Left ventricle myocardium superior (tissue), 1 donor: ENCODE measurements at places on chromosomes 6 and 20. TPM values are rescaled to one million over a fixed set of nuclear protein-coding genes. Genes with fewer than 3 reads are reported as not detected.

The ABHD16B gene
- not detected for total RNA-seq

The GSTA1 gene
- not detected for total RNA-seq

The FUCA2 gene
- total RNA-seq = 35.0 TPM

The CPXM1 gene
- 1.7 TPM for total RNA-seq

The ADAM33 gene
- total RNA-seq = 12.2 TPM

The TMC2 gene
- total RNA-seq = 0.10 TPM

DNA sequence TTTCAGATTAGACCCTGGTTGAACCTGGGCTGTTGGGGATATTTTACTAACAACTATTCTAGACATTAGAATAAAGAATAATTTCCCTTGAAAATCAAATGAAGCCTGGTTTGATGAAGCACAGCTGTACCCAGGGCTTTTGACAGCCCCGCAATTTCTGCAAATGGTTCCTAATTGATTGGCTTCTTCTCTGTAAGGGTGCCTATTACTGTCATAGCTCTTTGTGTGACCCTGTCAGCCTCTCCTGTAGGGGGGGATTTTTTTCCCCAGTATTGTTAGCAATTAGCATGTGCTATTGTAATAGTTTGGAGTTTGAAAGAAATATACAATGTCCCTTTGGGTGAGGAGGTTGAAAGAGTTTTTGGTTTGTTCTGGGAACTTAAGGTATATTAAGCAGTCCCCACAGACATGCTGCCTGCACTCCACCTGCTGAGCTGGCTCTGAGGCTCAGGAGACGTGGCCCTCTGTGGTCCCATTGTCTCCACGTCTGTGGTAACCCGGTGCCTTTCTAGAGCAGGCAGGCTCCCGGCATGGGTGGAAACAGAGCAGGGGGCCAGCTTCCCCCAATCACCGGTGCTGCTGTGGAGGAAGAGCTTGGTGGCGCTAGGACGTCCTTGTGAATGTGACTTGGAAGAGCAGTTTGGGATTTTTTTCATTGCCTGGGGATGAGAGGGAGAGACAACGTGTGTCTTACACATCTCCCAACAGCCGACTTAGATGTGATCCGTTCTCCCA, 47.3 kb upstream of the CLDN20 start:
- DNase-seq = no peak

DNA sequence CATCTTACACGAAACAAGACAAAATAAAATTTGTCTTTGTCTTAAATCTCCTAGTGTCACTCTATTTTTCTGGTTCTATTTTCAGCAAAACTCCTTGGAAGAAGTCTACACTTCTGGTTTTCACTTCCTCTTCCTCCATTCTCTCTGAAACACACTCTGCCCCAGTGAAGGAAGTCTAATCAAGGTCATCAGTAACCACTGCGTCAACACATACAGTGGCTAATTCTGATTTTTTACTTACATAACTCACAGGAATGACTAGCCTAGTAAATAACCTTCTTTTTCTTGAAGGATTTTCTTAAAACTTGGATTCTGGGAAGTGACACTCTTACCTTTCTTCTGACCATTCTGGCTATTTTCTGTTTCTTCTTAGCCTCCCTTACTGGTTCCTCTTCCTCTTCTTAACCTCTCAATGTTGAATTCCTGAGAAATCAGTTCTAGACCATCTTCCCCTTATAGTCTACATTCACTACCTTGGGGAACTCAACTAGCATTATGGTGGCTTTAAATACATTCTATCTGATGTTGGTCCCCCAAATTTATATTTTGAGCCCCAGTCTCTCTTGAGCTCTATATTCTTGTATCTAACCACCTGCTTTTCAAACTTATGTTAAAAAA, 37.5 kb downstream of the AIG1 start:
- DNase-seq = no peak

- DNase-seq = no peak
Observed at GRCh38 chr6:158413814-158414565, 101.7 kb downstream of the TULP4 start.

DNA sequence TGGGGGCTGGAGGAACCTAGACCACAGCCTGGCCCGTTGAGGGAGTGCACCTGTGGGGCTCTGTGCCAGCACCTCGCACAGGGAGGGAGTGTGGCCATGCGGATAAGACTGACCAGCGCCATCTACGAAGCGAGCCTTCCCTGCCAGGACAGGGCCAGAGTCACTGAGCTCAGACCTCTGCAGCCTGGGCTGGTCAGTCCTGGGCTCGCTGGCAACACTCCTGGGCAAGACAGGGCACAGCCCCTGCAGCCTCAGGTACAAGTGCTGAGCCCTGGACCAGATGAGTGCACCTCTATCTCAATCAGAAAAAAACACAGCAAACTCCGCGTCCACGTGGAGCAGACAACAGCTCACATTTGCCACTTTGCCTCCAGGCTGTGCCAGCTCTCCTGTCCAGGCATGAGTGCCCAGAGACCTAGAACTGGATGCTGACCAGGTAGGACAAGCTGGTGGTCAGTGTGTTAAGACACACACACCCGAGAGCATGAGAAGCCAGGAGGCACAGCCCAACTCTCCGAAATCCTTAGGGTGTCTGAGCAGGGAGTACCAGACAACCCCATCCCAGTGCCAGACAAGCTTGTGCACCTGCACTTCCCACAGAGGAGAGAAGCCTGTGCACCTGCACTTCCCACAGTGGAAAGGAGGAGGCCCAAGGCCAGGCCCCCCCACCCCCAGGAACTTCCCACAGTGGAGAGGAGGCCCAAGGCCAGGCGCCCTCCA, 4.9 kb downstream of the ARFRP1 start:
- DNase-seq = peak; percentile 20

DNA sequence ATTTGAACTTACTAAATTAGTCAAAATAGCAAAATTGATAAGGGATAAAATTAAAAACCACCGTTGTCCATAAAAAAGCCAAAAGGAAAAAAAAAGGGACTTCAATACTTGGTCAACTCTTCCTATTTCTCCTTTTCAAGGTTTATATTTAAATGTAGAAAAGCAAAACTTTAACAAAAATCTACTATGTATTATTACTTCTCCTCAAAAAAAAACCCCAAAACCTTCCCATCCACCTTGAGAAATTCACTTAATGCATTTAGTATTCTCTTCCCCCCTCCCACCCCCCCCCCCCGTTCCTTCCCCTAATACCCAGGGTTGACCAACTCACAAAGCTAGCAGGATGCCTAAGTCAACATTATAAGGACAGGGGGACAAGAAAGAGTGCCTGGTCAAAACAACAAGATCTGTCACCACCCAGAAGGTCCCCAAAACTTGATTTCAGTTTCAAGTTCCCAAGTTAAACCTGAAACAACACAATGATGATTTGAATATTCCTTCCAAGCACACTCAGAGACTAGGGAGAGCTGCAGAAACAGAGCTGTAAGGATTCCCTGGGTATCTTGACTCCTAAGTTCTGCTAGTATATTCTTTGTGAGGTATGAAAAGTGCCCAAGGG, 14.6 kb downstream of the GMDS start:
- no peak for DNase-seq

DNA sequence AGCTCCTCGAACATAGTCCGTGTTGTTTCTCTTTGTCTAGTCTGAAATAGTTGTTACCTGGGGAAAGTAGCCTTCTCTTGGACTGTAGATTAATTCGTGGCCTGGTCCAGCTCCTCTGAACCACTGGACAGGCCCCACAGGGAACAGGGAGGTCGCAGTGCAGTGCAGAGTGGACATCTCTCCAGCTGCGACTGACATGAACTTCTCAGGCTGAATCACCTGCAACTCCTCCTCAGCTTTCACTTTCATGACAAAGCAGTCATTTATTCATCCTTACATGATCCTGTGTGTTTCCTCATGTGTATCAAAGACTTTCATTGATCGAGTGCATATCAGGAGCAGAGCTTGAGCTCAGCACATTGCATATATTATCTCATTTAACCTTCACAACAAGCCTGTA, 19.1 kb upstream of the SIRPG start:
- no peak for DNase-seq

GRCh38 chr20:35690265-35690664, 8.9 kb downstream of the NFS1 start:
- DNase-seq = no peak

DNA sequence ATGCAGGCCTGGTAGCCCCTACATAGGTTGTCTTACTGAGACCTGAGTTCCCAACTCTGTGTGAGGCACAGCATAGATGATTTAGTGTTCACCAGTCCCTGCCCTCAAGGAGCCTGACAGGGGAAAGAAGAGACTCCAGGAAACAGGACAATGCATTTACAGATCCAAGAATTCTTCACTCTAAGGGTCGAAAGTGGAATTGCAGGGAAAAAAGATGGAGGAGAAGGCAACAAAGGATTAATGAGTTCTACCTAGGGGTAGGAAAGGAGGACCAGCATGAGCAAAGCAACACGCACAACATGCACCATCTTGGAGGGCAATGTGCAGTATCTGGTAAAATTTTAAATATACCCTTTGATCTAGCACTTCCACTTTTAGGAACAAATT, 5.9 kb downstream of the SPAG4 start:
- no peak for DNase-seq

GRCh38 chr20:53527196-53527595, 66.4 kb downstream of the ZNF217 start:
- DNase-seq = no peak

GRCh38 chr20:42204109-42204660, 586.0 kb upstream of the CHD6 start:
- DNase-seq = no peak

GRCh38 chr6:13011612-13012146, 295.1 kb downstream of the PHACTR1 start:
- DNase-seq = no peak

DNA sequence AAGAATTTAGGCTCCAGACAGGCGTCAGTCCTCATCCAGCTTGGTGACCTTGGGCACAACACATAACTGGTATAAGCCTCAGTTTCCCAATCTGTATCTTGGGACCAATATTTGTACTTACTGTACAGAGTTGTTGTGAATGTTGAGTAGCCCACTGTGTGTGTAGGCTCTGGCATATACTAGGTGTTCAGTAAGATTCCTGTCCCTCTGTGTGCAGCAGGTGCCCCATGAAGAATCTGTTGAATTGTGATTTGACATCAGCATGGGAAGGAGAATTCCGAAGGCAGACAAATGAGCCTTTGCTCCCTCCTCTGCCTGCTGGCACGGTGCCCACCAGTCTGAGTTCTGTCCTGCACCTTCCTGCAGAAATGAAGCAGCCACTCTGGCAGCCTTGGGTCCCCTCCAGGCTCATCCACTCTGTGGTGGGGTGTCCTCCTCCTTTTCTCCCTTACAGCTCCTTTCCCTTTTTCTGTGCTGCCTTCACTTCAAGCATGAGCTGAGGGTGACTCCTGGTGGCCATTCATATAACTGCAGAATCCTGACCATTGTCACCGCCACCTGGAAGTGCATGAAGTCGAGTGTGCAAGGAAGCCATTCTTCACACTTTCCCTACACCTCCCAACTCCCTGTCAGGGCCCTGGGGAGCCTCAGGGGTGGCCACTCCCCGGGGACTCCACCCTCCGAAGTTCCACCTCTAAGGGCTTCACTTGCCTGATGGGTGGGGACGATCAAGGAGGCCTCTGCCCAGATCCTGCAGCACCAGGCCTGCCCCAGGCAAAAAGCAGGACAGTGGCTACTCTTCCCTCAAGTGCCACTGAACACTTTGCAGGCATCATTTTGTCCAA, 48.2 kb downstream of the MRPL14 start:
- peak; percentile 51 for DNase-seq

DNA sequence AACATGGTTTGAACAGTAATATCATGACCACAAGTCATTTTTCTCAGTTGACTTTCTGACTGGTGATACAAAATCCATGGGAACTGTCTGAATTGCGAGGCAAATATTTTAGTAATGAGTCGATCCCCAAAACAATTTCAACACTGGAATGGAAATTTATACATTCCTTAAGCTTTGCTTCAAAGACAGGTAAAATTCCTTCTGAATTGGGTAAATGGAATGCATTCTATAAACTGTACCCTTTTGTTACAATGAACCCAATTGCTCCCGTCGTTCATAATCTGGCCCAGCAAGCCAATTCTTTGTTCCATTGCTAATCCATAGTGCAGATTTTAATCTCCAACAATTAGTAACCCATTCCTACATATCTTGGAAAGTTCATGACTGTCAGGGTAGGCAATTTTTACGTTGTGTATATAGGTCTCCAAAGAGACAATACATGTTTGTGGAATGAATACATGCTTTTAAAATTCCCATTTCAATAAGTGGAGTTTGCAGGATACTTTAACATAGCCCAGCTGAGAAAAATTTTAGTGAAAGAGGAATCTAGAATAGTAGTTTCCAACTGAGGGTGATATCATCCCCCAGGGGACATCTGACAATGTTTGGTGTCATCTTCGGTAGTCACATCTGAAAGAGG, 32.7 kb downstream of the CYP24A1 start:
- no peak for DNase-seq

- peak; percentile 81 for DNase-seq
Observed at GRCh38 chr6:12010635-12011275, 1.4 kb upstream of the HIVEP1 start.
